ENCODE measurements at places on chromosomes 4 and X.

GRCh38 chr4:15470128-15470475, 420 bp downstream of the CC2D2A start:
- DNase-seq = no peak

- DNase-seq = no peak
These were observed 70.4 kb upstream of the ANXA3 start for GRCh38 chr4:78481180-78481579.

DNA sequence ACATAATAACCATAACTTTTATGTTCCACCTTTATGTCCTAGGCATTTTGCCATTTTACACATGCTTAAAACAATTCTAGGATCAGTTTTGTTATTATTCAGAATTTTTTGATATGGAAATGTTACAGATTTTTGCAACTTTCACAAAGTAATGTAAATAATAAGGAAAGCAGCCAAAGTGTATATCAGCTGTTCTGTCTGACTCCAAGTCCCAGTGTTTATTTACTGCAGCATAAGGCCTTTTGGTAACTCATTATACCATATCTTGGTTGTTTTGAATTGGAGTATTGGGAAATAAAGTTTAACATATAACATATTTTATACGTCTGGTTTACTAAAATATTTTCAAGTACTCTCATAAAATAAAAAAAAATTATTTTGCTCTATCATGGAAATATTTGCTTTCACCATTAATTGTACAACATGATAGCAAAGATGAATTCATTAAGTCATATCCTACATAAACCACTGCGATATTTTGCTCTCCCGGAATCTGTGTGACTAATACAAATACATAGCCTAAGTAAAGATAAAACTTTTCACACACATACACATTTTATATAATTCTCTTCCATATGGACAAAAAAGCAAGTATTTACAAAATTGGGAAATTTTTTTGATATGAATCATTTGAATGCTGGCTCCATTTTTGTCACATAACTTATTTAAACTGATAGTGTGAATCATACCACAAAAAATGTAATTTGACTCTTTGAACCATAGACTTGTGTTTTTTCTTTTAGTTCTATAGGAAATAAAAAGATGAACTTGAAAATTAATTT, 399.0 kb downstream of the PABPC4L start:
- DNase-seq = no peak

DNA sequence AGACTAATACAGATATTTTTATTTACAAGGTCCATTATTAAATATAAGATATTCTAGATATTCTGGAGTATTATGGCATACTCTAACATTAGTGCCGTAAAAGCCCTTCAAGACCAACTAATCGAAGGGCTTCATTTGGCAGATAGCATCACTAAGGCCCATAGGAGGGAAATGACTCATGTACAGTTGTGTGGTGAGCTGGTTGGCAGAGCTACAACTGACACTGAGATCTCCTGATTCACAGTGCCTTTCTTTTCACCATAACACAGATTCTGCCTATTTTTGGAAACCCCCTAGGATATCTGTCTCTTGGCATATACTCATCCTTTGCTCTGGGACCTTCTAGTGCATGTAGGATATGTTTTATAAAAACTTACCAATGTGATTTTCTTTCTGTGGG, 201.7 kb upstream of the AFF2 start:
- no peak for DNase-seq

DNA sequence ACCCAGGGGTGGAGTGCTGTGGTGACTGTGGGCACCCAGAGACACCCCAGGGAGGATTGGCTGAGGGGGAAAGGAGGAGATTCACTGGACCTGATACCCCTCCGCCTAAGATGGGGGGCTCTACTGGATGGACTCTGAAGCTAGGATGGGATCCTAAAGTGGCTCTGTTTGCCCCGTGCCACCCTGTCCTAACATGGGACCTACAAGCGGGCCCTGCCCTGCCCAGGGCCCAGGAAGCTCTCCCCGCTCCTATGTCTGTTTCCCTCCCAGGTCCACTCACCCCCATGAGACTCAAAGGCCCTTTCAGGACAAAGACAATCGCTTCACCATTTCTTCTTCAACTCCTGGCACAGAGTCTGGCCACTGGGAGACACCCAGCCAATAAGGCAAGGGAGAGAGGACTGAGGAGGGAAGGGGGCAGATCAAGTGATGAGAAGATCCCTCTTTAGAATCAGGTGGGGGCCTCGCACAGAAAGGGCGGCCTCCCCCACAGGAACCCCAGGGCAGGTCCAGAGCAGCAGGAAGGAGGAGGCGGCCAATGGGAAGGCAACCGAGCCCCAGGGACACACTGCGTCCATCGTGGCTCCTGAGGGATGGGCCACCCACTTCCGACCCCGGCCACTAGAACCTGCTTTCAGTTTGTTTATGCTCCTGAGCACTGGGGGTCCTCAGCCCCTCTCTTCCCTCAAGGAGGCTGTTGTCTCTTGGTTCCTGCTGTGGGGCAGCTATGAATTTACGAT, 155.4 kb downstream of the AFAP1 start:
- no peak for DNase-seq

DNA sequence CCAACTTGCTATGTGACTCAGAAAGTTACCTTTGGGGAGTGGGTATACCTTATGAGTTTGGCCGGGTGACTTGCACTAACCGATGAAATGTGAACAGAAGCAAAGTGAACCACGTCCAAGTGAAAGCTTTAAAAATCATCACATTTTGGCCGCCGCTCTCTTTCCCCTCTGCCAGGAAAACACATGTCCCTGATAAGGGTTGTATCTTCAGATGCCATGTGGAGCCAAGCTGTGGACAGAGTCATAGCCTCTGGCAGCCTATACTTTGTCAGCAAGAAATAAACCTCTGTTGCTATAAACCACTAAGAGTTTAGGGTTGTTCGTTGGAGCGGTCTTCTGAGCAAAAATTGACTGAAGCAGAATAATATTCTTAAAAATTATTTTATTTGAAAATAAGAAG, 92.3 kb downstream of the PRDM5 start:
- no peak for DNase-seq

DNA sequence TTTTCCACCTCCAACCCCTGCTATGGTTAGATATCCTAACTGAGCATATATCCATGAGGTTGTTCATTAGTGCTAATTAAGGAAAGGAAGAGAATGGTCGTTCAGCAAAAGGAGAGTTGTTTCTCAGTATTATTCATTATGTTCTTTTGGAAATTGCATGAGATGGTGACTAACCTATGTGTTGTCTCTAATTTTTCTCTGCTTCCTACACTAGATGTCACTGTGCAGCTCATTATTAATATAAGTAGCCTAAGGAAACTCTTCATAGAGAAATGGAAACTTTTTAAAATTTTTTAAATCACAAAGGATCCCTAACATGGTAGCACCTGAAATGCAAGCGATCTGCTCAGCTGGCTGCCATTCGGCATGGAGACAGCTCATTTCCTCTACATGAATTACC, 67.7 kb upstream of the FAM9A start:
- DNase-seq = no peak

DNA sequence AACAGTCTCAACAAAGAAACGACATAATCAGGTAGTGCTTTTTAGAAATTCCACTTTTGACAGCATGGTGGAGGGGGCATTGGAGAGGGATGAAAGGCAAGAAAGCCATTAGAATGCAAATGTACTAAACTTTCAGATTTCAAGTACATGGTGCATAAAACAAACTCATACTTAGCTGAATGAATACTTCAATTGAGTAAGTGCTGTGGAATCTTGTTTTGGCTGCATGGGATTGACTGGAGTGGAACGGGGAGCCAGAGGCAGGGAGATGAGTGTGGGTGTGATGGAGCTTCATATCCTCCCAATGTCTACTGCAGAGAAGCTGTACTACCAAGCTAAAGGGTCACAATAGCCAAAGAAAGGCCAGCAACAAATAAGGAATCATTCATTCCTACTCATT, 52.4 kb downstream of the USP46 start:
- DNase-seq = no peak

GRCh38 chrX:47707031-47707780, 48.2 kb upstream of the UXT start:
- DNase-seq = no peak

GRCh38 chr4:118033148-118034052, 886 bp upstream of the NDST3 start:
- DNase-seq = no peak

DNA sequence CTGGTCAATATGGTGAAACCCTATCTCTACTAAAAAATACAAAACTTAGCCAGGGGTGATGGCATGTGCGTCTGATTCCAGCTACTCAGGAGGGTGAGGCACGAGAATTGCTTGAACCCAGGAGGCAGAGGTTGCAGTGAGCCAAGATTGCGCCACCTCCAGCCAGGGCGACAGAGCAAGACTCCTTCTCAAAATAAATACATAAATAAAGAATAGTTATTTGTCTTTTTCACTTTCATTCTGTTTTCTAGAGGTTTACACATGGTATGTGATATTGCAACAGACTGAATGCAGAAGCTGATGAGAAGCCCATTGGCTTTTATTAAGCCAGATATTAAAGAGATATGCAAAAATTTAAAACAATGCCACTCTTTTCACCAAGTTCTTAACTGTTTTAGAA, 8.2 kb downstream of the KLHL15 start:
- DNase-seq = no peak

- DNase-seq = no peak
These were observed 10.7 kb downstream of the LIAS start for GRCh38 chr4:39469429-39470077.

- no peak for DNase-seq
These were observed 7.0 kb downstream of the RPL36A start for GRCh38 chrX:101397779-101398178.
